ENCODE measurements at places on chromosomes 12 and 14.

DNA sequence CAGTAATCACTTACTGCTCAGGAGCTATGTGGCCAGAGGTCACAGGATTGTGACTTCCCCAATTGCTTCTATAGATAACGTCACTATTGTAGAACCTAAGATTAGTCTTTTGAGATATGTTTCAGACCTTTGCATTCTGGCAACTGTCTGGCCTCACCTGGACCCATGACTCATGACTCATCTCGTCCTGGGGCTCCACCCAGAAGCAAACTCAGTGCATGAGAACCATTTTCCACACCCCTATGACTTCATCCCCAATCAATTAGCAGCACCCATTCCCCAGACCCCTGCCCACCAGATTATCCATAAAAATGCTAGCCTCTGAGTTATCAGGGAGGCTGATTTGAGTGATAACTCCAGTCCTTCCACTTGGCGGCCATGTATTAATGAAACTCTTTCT lies 186.9 kb downstream of the EMP1 start:
- DNase-seq = no peak

GRCh38 chr14:92937051-92937937 lies 14.3 kb downstream of the CHGA start:
- no peak for DNase-seq

DNA sequence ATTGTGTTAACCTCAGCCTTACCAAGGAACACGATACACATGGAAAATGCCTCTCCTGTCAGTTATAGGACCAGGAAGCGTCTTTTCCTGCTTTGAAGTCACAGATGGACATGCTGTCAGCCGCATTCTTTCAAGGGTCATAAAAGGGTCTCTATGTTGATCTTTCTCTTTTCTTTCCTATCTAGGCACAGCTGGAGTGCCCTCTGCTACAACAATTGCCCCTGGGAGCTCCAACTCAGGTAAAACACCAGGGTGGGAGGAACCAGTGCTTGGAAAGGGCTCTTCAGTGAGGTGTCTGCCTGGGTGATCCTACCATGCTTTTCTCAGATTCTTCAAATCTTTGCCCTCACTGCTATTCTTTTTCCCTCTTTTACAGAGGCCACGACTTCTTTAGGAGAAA lies 157.4 kb upstream of the CNTN1 start:
- DNase-seq = no peak

- DNase-seq = peak; percentile 68
Measured at GRCh38 chr12:124914392-124915238, at the start of gene UBC. Gene UBC (minus strand): TSS chr12:124914650. CDS start chr12:124913771, 879 bp downstream.

GRCh38 chr14:69346710-69347109 lies 51.4 kb downstream of the ERH start:
- DNase-seq = no peak

DNA sequence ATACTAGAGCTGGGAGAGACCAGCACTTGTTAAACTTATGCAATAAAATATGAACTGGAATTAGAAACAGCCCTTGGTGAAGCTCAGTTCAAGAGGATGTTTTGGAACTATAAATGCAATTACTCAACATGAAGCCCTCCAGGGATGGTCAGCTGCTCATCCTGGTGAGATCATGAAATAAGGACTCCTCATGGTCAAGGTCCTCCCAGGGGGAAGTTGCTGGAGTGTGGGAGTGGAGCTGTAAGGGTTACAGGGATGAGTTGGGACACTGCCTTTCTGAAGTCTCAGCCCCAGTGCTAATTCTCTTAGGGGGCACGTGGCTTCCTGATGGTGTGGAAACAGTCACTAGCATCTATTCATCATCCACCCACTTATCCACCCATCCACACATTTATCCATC lies 301.7 kb upstream of the SFSWAP start:
- DNase-seq = no peak

DNA sequence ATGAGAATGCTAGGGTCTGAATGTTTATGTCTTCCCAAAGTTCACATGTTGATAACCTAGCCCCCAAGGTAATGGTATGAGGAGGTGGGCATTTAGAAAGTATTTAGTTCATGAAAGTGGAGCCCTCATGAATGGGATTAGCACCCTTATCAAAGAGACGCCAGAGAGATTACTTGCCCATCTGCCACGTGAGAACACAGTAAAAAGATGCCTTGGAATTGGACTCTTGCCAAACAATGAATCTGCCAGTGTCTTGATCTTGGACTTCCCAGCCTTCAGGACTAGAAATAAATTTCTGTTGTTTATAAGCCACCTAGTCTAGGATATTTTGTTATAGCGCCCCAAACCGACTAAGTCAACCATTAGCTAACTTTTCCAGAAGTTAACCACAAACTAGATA lies 92.0 kb upstream of the SLC38A4 start:
- DNase-seq = no peak

DNA sequence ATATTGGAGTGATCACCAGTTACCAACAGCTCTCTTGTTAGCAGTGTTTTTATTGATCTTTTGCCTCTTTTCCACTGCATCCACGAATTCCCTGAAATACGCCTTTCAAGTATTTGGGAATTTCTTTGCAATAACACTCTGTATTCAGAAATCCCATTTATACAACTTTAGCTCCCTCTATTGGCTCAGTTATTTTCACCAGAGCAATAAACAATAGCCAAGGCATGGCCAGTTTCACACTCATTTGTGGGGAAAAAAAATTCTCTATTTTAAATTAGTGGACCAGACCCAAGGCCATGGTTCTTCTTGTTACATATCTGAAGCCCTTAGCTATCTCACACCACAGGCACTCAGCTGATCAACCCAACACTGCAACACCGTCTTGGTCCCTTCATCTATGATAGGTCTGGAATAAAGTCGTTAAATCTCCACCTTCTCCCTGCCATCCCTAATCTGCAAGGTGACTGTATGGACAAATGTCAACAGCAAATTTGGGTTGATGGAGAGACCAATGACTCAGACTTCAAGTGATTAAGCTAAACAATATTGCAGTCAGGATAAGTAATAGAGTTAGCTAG lies 92.4 kb upstream of the TMEM260 start:
- no peak for DNase-seq

GRCh38 chr14:105475269-105476096 lies 862 bp downstream of the CRIP2 start:
- DNase-seq = no peak

DNA sequence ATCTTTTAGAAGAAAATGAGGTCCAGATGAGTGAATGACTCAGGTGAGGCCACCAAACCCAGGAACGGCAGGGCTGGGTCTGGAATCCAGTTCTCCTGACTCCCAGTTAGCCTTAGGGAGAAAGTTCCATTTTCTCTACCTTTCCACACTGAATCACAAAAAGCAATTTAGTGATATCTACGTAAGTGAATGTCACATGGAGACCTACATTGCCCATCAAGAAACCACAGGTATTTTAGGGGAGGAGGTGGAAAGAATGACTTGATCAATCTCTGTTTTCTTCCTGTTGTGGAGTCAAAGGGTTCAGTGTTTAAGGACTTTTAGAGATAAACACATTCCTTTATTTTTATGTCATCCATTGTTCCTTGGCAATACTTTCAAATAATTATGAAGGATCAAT lies 106.9 kb upstream of the PTPRB start:
- DNase-seq = no peak

- no peak for DNase-seq
Measured at GRCh38 chr12:68114606-68115005, 44.9 kb downstream of the IFNG start.

DNA sequence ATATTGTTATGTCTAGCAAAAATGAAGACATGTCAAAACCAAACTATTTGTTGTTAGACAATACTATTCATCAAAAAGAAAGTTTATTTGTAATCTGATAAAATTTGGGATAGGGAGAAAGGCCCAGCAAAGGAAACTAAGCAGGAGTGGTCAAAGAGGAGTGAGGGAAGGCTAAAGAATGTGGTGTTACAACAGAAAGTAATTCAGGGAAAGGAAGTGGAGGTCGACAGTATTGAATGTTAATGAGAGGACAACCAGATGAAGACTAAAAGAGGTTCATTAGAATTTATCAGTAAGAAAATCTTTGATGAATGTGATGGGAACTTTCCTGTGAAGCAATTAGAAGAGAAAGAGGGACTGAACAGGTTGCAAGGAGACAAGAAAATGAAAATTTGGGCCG lies 33.9 kb downstream of the PLCZ1 start:
- DNase-seq = no peak

DNA sequence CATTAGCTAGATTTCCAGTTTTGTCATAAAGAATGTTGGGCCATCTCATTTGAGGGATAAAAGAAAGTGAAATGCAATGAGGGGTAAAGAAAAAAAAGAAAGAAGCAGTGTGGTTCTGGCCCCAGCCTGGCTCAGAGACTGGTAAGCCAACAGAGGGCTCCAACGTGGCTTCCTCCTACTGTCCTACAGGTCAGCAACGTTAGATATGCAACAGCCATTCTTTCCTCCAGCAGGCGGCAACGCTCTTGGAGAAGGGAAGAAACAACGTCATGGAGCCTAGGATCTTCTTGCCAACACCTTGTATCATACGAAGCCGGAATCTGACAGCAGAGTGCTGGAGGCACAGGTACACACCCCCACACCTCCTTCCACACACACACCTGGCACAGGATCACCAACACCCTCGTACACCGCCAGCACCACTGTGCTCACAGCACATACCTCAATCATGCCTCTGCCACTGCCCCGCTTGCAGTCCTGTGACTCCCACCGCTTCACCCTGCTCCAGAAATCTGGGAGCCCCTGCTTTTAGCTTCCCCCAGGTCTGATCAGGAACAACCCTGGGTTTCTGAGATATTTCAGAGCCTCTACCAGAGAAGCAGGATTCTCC lies 102.8 kb downstream of the RPAP3 start:
- DNase-seq = no peak

DNA sequence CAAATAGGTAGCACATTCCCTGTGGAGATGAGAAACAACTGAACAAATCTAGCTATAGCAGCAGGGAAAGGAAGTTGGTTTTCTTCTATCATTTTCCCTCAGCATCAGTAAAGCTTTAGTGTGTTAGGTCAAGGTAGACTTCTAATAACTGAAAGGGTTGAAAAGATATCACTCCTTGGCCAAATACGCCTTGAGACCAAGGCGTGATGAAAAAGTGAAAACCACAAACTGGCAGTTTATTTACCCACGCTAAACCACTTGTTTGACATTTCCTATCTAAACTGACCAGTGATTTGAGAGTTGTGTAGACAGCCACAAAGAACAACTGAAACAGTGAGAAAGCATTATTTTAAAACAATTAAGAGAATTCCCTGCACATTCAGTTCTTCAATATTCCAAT lies 99.6 kb upstream of the SOX5 start:
- no peak for DNase-seq

DNA sequence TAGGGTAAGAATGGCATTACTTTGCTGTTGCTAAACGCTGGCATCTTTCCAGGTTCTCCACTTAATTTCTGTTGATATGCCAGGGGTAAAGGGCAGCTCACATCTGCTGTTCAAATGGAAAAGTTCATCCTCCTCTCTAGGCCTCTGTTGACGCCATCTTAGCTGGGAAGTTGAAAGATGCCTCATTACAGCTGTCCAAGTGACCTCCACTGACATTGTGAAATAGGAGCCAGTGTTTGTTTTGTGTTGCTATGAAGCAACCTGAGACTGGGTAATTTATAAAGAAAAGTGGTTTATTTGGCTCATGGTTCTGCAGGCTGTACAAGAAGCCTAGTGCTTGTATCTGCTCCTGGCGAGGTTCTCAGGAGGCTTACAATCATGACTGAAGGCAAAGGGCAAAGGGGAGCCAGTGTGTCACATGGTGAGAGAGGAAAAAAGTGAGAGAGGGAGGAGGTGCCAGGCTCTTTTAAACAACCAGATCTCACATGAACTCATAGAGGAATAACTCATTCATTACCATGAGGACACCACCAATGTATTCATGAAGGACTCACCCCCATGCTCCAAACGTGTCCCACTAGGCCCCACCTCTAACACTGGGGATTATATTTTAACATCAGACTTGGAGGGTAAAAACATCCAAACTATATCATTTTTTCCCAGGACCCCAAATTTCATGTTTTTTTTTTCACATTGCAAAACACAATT lies 3.2 kb upstream of the ADAM21 start:
- DNase-seq = no peak

DNA sequence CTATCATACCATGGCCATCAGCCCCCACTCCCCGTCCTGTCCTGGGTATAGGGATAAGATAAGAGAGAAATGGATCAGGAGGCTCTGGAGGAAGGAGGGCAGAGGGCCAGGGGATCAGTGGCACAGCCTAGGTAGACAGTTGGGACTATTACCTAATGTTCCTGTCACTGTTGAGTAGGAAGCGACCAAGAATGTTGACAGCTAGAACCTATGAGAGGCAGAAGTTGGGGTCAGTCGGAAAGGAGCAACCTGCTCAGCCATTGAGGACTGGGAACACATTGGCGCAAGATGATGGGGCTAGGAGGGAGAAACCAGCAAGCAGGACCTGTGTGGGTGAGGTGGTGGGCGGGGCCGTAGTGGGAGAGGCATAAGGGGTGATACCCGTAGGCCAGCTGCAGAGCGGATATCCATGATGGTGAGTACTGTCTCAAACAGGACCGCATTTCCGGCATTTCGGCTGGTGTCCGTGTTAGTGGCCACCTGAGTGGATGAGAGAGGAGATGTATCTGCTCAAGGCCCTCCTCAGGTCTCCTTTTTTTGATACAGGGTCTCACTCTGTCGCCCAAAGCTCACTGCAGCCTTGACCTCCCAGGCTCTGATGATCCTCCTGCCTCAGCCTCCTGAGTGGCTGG lies 3.3 kb downstream of the AP1G2 start:
- DNase-seq = no peak

DNA sequence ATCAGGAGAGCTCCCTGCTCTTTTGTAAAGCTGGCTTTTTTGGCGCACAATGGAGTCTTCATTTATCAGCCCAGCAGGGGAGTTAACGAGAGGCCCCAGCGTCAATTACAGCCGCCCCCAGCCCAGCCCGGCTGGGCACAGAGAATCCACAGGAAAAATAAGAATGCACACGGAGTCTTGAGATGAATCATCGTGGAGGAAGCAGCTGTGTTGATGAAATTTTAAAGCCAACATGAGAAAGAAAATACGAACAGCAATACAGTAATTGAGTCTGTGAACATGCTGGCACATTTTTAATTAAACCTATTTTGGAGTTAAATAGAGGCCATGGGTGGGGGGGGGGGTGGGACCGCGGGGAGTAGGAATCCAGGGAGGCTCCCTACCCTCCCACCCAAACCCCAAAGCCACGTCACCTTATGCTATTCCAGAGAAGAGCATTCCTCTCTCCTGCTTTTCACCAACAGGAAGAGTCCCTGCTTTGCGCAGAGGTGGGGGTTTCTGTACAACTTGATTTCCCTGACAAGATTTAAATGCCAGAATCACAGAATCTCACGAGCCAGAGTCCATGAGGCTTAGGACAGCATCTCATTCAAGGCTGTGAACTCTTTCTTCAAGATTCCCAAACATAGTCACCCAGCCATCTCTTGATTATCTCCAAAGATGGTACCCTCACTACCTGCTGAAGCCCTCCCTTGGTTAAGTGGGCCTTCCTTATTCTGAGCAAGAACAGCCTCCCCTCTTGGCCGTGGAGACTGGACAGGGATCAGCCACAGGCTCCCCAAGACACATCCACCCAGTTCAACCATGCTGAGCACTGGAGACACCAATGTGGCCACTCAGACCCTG lies 50.3 kb downstream of the CCNK start:
- no peak for DNase-seq

- no peak for DNase-seq
Measured at GRCh38 chr14:98966016-98966415, 306.0 kb downstream of the BCL11B start.

- peak; percentile 70 for DNase-seq
Measured at GRCh38 chr12:53746592-53747092, 5.1 kb downstream of the CISTR start.
